ENCODE measurements at places on chromosomes 1 and 21. TPM values are rescaled to one million over a fixed set of nuclear protein-coding genes. Genes with fewer than 3 reads are reported as not detected.

Gene GPR37L1
- total RNA-seq = 0.05 TPM

DNA sequence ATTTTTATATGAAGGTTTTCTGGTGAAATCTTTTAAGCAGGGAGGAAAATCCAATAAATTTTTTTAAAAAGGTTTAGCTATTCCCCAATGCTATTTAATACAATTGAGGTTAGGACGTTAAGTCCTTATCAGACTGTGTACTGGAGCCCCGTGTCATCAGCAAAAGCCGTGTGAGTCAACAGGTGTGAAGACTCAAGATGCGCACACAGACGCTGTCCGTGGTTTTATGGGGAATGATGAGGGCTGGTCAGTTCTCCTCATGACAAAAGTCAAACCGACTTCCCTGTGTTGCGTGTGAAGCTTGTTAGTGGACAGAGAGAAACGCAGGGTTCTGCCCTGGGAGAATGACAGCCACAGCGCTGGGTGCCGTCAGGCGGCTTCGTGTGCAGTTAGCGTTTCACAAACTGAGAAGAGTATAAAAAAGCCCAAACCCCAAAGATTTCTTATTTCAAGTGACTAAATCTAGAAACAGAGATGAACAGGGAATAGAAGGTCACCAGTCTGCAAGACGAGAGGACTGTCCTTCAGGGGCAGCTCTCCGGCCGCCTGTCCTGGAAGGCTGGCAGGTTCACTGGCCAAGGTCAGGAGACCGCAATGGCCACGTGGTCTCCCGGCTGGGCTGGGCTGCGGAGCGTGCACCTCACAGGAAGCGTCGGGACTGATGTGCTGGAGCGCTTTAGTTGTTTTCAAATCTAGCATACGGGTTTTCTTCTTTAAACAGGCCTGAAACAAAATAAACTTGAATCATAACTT, 22.4 kb downstream of the PTTG1IP start:
- H3K27ac ChIP-seq = peak overlapping the region; percentile 38
- no peaks in the 10 kb centered on the region for H3K27me3 ChIP-seq
- peaks cover 59% of the 10 kb centered on the region for H3K36me3 ChIP-seq
- H3K4me1 ChIP-seq = peaks cover 71% of the 10 kb centered on the region
- H3K4me3 ChIP-seq = no peak overlapping the region

GRCh38 chr1:35190784-35191183, 2.2 kb downstream of the SFPQ start:
- H3K27me3 ChIP-seq = no peaks in the 10 kb centered on the region
- H3K27ac ChIP-seq = peak overlapping the region; percentile 99
- DNase-seq = no peak
- peak overlapping the region; percentile 100 for H3K4me3 ChIP-seq

GRCh38 chr1:84701376-84701775, 11.1 kb upstream of the SSX2IP start:
- DNase-seq = no peak
- peak overlapping the region; percentile 53 for H3K27ac ChIP-seq
- H3K27me3 ChIP-seq = peaks cover 22% of the 10 kb centered on the region
- no peaks in the 10 kb centered on the region for H3K36me3 ChIP-seq

All from left ventricle myocardium inferior (tissue), 1 donor.